NCI-H524 (cell line): ENCODE measurements at places on chromosomes 16 and 17.
A peak's percentile ranks its signal among the peaks of the same experiment; 100 is the strongest.

GRCh38 chr16:3400446-3400778, 392 bp downstream of the ZSCAN32 start:
- no peak for DNase-seq

DNA sequence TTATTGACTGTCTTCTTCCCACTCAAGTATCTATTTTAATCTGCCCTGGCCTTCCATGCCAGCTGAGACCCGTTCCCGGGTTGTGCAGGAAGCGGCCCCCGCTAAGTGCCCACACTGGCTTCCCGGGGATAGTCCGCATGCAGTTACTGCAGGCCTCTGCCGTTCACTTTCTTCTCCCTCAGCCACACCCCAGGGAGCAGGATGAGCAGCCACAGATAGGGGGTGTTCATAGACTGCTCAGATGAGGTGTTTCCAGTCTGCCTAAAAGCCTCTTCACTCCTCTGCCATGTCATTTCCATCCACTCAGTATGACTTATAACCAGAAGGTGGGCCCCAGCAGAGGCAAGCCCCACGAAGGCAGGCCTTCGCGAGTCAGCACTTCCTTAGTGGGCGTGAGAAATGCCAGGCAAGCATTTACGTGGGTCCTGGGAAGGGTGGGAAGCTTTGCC, 7.7 kb downstream of the MED9 start:
- DNase-seq = peak; percentile 31

GRCh38 chr17:47705536-47706530, 11.9 kb downstream of the TBKBP1 start:
- no peak for DNase-seq

- DNase-seq = peak; percentile 89
Observed at GRCh38 chr16:56774016-56774680, 44.2 kb downstream of the NUP93 start.

GRCh38 chr16:14344292-14344691, 273.2 kb downstream of the MRTFB start:
- peak; percentile 25 for DNase-seq

GRCh38 chr16:71479420-71479819, 9.7 kb downstream of the ZNF19 start:
- DNase-seq = peak; percentile 62

DNA sequence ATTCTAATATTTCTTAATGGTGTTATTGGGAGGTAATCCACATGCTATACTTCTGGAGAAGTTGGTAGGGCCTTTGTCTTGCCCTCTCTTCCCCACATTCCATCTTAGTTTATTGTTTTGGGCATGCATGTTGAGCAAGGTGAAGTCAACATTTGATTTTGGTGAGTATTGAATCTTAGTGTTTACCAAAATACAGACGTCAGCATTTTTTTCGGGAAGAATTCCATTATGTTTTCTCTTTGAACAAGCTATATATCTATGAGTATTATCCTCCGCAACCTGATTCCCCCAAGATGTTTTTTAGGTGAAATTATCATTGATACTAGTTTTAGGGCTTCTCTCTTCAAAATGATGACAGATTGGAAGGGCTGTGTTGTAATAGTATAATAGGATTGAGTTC, 47.4 kb upstream of the SHISA9 start:
- DNase-seq = no peak

DNA sequence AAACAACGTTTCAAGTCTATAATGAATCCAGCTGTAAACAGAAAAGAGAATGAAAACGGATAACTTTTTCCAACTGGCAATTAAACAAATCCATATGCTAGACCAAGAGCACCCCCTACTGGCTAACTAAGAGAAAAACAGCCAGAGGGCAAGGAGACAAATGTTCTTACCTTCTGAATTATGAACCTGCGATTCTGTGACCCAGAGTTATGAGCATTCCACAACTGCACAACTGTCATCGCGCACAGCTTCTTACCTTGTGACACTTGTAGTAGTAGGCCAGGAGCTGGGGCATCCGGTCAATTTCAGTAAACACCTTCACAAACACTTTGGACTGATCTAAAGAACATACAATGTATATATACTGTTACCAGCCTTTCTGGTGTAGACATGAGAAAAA, 18.6 kb downstream of the COG7 start:
- peak; percentile 78 for DNase-seq

GRCh38 chr17:31427684-31428083, 36.2 kb downstream of the RAB11FIP4 start:
- no peak for DNase-seq

GRCh38 chr16:74438492-74438979, 17.3 kb upstream of the CLEC18B start:
- DNase-seq = no peak

DNA sequence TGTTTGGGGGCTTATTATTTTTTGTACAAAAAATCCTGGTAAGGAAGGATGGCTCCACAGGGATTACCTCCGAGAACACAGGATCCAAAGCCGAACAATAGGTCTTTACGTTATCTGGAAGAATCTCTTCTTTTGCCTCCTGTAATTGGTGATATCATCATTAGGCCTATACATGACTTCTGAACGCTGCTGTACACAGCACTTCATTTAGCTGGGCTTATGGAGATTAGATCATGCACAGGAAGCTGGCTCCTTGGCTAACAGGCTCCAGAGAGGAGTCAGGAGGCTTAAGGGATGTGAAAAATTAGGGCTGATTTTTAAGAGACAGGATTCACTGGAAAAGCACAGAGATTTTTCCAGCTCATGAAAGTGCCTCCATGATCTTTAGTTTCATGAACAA, 54.7 kb downstream of the TANGO6 start:
- DNase-seq = no peak

DNA sequence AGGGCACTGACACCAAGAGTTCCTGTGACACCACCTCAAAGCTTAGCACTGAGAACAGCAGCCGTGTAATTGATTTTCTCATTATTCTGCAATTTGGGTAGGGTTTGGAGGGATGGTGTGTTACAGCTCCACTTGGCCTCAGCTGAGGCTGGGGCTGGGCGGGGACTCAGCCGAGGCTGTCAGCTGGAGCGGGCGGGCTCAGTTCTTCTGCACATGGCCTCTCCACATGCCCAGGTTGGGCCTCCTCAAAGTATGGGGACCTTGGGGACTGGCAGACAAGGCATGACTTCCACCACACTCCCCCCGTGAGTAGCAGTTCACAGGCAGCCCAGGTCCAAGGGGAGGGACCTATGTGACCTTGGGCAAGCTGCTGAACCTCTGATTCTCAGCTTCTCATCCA, 171.5 kb downstream of the IRF8 start:
- no peak for DNase-seq

DNA sequence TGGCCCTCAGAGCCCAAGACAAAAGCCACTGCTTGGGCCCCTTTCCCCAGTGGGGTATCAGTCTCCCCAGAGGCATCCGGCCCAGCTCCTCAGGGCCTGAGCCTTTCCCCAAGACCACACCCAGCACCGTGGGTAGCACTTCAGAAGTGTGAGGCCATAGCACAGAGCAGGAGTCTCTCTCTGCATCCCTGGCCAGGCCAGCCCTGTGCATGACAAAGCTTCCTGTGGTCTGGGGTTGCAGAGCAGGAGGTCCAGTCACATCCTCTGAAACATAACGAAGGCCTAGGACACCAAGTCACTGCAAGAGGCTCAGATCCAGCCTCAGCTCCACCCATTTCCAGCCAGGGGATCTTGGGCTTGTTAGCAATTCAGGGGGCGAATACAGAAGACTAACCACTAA, 56.8 kb upstream of the ZNF423 start:
- DNase-seq = no peak

DNA sequence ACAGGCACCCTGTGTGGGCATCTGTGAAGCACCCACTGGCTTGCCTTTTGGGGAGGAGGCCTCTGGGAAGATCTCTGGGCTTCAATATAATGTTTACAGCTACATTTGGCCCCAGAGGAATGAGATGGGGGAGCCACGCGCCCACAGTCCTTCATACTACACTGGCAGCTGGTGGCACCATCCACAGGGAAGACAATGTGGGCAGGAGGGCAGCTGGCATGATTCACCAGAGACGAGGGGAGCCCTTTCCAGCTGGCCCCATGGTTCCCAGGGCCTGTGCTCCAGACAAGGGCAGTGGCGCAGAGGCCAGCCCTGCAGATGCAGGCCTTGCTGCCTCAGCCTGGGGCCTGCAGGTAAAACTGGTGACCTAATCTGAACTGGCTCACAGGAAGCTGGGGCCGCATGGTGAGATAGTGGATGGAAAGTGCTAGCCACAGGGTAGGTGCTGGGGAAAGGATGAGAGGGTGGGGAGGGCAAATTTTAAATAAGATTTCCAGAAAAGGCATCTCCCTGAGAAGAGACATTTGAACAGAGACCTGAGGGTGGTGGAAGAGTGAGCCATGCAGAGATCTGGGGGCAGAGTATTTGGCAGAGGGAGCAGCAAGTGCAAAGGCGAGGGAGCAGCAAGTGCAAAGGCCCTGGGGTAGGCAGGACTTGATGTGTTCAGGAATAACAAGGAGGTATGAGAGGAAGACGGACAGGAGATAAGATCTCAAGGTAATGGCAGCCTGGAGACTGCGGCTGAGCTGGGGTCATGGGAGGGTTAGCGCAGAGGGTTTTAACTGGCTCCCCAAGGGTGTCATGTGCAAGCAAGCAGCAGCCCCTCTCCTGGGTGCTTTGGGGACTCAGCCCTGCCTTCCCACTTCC, 12.1 kb upstream of the KCNJ12 start:
- no peak for DNase-seq

GRCh38 chr17:70017112-70017511, 57.9 kb upstream of the KCNJ16 start:
- no peak for DNase-seq

DNA sequence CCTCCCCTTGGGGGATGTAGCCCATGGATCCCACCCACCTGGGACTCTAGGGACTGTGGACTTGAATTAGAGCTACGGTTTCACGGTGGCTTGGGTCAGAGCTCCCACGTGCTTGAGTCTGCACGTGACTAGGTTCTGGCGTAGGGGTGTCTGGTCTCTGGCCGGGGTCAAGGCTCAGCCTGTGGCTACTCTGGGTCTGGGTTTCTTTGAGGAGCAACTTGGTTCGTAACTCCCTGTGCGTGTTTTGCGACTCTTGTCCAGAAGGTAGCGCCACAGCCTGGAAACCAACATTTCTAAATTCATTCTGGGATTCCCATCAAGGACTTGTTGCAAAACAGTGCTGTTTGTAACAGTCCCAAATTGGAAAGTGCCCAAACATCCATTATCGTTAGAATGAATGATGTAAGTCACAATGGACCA, 470 bp upstream of the GGT6 start:
- DNase-seq = no peak

DNA sequence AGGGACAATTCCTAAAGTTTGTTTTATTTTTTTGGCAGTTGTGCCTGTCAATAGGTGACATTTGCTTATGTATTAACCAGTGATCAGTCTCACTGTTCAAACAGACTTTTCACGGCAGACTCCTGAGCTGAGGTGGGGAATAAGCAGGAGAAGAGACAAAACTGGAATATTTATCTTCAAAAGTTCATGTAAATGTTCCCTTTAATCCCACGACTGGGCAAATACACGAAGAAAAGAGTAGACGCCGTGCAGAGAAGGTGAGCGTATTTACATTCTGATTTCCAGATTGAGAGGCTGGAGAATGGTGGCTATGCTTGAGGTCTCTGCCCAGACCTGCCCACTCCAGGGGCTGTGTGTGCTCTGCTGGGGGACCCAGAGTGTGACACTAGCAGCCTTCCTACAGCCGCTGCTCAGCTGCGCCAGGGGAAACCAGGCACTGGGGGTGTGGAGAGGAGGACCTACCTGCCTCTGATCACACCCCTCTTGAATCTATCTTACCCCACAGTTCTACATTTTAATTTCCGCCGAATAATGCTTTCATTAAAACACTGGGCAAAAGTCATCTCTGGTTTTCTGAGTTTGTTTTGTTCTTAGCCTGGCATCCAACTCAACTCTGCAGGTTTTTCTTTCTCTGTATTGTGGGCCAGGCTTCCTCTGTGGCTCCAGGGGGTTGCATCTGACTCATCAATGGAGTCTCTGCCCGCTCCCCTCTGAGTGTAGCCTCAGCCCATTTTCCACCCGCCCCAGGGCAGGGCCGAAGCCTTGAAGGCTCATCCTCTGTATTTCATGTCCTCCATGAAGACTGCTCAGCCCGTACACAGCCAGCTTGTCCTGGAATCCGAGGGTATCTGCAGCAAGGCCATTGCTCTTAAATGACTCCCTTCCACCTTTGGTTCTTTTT, 237.1 kb downstream of the NTN1 start:
- no peak for DNase-seq

DNA sequence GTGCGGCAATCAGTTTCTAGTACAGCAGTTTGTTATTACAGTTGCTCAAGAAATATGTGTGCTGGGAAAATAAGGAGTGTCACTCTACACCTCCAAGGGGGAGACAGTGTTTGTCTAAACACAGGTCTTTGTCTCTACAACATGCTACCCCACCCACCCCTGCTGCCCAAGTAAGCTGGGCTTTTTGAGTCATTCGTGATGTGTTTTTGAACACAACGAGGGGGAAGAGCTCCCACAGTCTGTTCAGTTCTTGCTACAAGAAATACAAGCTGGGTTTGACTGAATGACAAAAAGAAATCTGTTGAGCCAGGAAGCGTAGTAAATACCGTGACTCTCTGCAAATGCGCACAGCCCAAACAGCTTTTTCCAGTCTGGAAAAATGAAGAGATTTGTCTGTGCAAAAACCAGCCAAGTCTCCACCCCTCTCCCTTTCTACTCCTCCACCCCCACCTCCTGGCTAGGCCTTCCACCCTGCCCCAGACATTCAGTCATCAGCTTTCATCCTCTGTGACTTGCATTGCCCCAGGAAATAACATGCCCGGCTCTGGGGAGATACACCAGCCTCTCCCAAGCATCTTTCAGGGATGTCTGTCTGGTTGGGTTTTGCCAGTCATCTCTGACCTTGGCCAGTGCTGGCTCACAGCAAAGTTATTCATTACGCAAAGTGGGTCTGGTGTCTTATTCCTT, 25.7 kb downstream of the CHD9 start:
- DNase-seq = no peak

- no peak for DNase-seq
Observed at GRCh38 chr16:82157534-82157812, 12.6 kb downstream of the MPHOSPH6 start.

DNA sequence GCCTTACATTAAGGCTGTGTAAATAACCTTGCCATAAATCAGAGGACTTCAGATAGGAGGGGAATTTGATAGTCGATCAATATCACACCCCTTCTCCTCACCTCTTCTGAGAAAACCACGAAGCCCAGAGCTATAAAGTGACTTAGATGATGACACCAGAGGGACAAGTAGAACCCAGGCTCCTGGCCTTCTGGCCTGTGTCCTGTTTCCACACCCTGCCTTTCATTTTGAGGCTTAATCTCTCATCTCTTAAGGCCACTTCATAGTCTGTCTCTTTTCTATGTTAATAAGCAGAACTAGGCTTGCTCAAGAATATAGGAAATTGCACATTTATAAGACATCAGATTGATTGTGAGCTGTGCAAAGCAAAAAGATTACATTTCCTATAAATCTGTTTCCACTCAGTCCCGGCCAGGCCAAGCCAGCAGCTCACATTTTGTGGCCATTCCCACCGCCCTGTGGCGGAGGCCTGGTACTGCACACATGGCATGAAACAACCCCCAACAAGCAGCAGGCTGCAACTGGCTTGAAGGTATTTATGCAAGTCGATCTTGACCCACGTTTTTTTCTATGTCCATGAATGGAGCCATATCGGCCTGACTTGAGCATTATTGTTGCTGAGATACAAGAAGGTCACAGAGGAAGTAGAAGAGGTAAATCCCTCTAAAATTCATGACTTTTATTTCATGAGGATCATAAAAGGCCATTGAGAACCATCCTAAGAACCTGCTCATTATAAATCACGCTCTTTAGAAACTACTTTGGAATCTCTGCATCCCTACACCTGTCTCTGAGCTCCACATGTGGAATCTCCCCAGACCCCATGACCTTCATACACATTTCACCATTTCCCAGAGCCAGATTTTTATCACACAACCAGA, 93.7 kb downstream of the PMP22 start:
- DNase-seq = peak; percentile 8
